Muscle of arm (tissue), 14 donors: ENCODE measurements at places on chromosomes 3 and 15.

- DNase-seq = no peak
Measured at GRCh38 chr3:30512576-30512975, 93.8 kb upstream of the TGFBR2 start.

- no peak for DNase-seq
Measured at GRCh38 chr3:54259636-54260035, 137.3 kb downstream of the CACNA2D3 start.

- DNase-seq = no peak
Measured at GRCh38 chr3:152296382-152296781, 27.7 kb downstream of the MBNL1 start.

DNA sequence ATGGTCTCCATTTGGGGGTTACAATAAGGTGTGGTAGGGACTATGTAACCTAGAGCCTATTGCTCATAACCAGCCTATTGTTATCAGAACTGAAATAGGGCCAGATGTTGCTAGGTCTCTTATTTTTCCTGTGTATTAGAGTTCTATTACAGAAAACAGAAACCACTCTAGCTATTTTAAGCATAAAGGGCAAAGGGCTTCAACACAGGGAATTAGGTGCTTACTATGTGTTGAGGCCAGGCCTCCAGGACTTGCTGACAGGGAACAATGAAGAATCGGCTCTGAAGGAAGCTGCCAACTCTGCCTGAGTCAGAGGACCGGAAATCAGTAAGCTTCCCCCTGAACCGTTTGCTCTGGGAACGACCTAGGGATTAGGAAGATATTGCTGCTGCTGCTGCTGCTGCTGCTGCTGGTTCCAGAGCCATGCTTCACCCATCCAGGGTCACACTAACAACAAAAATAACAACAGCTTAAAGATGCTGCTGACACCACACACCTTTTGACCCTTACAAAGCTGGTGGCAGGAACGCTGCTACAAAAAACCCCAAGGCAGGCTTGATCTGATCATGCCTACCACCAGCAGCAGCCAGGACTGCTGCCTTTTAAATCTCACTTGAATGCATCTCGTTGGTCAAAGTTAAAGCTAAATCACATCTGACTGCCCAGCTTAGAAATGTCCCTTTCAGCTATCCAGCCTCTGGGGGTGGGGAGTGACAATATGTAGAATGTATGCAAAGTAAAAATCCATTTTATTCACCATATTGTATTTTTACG lies 276.9 kb upstream of the IL12A start:
- DNase-seq = peak; percentile 14

DNA sequence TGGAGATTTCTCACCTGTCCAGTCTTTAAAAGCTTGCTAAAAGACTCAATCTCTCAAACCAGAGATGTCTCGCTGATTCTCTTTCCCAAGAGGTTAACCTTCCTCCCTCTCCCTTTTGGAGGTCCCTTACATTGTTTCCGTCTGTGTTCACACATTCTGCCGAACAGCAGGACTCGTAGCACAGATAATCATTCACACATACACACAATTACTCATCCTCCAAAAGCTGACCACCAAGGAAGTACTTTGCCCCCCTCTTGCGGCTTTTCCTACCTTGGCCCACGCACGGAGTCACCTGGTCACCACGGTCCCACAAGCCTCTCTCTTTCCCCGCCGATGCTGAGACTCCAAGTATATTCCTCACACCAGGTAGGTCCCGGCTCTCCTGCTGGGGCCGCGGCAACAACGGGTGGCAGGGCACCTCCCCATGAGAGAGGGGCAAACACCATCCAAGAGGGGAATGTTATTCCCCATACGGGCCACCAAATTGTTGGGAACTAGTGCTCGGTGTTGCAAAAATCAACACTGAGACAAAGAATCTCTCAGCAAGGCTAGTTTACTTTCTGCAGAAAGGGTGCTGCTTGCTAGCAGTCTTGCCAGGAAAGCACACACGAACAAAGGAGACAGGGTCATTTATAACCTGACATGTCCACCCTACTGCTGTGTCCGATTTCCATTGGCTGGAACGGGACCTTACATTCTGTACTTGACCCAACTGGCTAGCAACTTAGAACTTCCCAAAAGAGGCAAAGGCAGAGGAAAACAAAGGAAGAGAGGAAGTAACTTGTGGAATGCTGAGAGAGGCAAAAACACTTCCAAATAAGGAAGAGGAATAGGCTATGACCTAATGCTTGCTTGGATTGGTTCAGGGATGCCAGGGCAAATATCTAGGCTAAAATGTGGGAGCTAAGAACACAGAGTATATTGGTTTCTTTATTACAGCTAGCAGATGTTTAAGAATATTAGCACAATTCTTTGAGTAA lies 102.1 kb upstream of the NECTIN3 start:
- DNase-seq = no peak

DNA sequence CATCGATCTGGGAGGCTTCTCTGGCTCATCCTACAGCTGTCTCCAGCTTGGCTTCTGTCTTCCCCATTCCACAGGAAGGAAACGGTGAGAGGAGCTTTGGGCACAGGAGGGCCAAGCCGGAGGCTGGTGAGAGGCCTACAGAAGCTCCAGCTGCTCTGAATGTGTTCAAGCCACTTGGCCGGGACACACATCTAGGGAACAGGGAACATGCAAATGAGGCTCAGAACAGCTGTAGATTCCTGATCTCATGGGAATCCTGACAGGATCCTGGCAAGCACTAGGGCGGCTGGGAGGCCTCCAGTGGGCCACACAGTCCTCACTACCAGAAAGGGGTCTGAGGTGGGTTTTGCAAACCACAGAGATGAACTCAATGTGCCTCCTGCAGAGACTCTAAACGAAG lies 13.7 kb downstream of the SEMA5B start:
- no peak for DNase-seq

DNA sequence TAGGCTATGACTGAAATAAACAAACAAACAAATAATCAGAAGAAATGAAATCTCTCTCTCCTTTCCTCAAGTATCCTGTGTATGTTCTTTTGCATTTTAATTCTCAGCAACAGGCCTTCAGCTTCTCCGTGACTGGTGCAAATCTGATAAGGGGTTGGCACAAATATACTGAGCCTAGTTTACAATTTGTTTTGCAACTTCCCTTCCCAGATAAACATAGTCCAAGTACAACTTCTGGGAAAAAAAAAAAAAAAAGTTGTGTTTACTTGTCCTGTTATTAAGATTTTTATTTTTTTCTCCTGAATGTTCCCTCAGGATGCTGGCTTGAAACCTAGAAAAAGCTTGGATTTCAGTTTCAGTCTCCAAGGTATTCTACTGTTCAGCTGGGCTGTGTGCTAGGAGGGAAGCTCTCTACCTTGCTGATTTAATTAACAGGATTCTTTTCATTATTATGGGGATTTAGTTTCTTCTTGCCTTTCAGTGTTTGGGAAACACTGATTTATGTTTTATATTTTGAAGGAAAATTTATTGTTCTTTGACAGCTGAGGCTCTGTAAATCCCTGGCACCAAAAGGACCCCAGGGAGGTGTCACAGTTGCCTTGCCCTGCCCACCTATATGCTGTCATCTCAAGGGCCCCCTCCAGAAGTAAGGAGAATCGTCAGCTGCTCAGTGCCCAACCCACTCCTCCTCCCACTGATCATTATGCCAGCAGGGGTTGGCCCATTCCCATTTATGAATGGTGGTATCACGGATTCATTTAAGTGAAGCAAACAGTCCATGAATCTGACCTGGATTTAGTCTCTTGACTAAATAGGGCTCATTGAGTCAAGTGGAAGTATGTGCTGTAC lies 185.2 kb downstream of the MEIS2 start:
- DNase-seq = no peak

DNA sequence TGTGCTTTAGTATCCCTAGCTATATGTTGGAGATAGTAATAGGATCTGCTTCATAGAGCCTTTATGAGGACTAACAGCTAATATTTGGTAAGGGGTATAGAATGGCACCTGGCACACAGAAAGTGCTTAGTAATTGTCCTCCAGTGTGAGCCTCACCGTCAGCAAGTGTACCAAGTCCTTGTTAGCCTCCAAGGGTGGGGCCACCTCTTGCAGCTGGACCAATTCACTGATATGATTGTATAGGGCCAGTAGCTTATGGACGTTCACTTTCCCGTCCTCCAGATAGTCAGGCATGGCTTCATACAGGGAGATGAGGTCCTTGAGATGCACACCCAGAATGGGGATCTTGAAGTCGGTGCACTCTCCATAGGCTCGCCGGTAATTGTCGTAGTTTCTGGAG lies 53.6 kb downstream of the FAM98B start:
- no peak for DNase-seq

- no peak for DNase-seq
Measured at GRCh38 chr3:168696051-168696450, 600.3 kb upstream of the GOLIM4 start.

DNA sequence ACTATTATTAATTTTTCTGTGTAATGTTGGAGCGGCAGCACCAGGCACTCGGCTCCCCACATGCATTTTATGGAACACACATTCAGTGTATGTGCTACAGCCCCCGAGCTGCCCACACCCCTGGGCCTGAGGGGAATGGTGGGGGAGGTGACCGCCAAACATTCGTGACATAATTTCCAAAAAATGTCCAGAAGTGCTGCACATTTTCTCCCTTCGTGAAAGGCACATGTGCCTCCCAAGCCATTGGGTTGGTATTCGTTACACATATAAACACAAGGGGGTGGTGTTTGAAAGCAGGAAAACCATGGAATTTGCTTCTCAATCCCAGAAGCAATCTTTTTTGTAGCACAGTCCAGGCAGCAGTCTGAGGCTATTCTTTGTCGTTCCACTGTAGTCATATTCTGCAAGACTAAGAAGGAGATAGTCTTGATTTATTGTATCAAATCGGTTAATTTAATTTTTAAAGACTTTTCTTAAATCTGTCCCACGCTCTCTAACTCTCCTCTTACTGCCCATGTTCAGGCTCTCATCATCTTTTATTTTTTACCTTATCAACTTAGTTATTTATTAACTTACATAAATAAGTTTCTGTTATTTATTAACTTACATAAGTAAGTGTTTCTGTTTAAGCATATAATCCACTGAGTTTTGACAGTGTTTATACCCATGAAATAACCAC lies 39.2 kb upstream of the POLR2M start:
- peak; percentile 37 for DNase-seq

- no peak for DNase-seq
Measured at GRCh38 chr15:63715818-63716217, 117.9 kb downstream of the HERC1 start.

- DNase-seq = no peak
Measured at GRCh38 chr3:136750897-136751315, 1.3 kb downstream of the STAG1 start.

DNA sequence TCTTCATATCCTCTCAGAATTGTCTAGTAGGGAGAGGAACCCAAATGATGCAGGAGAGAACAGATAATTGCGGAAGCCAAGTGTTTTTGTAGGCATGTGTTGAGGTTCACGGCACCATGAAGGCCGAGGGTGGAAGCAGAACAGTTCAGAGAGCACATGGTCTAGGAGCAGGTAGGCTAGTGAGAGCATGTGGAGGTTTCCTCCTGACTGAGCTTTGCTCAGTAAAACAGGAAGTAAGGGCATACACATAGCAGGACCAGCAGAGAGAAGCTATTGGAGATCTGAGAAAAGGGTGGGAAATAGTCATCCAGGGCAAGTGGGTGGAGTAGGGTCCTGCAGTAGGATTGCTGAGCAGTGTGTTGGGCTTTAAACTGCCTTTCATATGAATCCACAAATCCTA lies 491.1 kb downstream of the FHIT start:
- DNase-seq = no peak

GRCh38 chr3:147383617-147384016 lies 22.7 kb downstream of the ZIC4 start:
- no peak for DNase-seq

- DNase-seq = no peak
Measured at GRCh38 chr15:75346796-75347221, at the start of gene NEIL1. Gene NEIL1 (plus strand): TSS chr15:75347039. CDS start chr15:75348906, 1,867 bp downstream.

GRCh38 chr3:9213019-9213634 lies 36.3 kb downstream of the SRGAP3 start:
- DNase-seq = no peak

DNA sequence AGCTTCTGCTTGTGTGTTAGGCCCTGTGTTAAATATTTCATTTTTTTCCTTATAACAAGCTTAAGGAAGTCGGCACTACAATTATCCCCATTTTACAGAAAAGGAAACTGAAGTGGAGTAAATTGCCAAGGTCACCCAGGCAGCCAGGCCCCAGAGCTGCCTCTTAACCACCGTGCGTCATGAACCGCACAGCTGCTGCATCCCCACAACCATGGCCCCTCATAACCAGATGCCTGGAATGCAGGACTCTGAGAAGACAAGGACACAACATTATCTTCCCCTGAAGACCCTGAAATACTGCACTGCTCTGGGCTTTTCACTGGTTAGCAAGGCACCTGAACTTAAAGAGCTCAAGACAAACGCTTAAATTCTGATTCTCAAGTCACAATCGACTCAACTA lies 14.6 kb downstream of the LRIG1 start:
- no peak for DNase-seq

GRCh38 chr3:194045289-194045688 lies 90.7 kb upstream of the HES1 start:
- DNase-seq = no peak

GRCh38 chr3:133137042-133137996 lies 99.1 kb downstream of the TMEM108 start:
- no peak for DNase-seq

DNA sequence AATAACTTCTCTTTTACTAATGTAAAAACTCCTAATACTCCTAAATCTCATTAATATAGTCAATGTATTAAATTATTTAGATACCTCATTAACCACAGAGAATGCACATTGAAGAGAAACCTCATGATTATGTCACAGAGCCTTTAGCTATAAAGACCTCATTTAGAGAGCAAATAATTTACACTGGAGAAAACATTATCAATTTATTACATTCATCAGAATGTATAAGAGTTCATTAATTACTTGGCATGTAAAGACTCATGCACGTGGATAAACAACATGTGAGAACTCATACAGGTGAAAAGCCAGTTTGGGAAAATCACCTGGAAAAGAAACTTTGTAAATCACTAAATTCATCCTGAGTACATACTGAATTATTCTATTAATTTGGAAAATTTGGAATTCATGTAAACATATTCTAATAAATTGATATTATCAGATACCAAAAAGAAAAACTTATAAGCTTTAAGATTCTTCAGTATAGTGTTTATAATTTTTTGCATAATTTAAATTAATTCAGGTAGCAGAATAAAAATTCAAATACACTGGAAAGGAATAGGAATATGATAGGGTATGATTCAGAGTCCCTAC lies 22.9 kb upstream of the WNT7A start:
- DNase-seq = no peak

DNA sequence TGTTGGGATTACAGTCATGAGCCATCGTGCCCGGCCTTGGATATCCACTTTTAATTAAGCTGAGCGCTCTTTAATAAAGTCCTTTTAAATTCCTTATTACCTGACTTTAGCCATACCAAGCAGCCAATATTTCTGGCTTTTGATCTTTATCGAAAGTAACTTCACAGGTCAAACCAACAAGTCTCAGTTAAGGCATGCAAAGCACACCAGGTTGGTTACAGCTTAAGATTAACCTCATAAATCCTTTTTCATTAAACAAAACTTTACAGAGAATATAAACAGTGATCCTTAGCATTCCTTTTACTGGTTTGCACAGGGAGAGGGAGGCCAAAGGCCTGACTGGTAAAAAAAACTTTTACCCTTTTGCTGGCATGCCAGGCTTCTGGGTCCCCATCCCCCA lies 17.7 kb downstream of the ZNF662 start:
- no peak for DNase-seq
